ENCODE measurements at places on chromosomes 6 and 20.

DNA sequence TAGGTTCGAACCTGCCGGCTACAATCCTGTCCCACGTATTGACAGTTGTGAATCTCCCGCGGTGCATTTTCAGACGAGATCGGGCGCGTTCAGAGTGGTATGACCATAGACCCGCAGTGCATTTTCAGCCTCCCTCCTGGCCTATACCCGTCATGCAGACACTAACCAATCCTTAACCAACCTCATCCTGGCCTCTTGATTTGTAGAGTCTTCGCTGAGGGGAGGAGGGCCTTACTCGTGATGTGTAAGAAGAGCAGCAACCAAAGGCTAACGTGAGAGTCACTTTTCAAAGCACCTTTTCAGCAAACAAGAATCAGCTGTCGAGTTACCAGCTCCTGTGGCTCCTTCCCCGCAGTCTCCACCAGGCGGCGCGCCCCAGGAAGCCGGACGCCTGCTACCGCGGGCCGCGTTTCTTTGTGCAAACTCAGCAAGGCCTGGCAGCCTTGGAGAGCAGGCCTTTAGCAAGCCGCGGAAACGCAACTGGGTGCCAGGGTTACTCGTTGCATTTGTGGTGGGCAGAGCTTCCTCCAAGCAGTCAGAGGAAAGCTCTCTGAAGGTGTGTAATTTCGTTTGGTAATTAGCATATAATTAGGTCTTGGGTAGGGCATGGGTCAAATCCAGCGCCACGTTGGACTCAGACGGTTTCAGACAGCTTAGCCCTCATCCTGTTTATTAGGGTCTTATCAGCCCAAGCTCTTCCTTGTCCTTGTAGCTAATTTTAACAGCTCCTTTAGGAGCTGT lies 139.8 kb downstream of the OR2B2 start:
- peak; percentile 57 for DNase-seq
- H3K27me3 ChIP-seq: no peaks in the 10 kb centered on the region
- H3K4me3 ChIP-seq: peak overlapping the region; percentile 1
- H3K4me1 ChIP-seq: peaks cover 12% of the 10 kb centered on the region
- H3K36me3 ChIP-seq: no peaks in the 10 kb centered on the region

- no peak for DNase-seq
- H3K36me3 ChIP-seq: no peaks in the 10 kb centered on the region
- no peak overlapping the region for H3K4me3 ChIP-seq
- no peak overlapping the region for H3K27ac ChIP-seq
Observed at GRCh38 chr20:62637521-62638054, 4.7 kb upstream of the SLCO4A1 start.

DNA sequence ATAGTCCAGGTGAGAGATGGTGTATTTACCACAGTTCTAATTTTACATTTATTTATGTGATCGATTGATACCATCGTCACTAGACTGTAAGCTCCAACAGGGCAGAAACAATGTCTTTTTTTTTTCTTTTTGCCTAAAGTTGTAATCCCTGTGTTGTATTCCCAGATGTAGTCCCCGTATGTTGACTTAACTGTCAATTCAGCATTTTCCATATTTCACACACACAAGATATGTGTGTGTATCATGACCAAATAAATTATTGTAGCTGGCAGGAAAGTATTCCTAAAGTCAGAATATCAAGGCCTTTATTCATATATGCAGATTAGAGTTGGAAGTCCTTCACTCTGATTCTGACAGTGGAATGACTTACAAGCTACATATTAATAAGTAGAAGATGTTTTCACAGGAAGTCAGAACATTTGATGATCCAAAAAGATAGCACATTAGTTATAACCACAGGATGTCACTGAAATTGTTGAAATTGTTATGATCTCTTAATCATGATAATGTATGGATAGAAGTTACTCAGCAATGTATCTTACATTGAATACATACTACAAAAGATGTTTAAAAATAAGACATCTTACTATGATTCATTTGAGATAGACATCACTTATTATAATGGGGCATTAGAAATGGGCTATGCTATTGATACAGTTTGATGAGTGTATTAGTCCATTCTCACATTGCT lies 10.6 kb downstream of the RNF182 start:
- H3K27ac ChIP-seq: no peak overlapping the region
- H3K4me3 ChIP-seq: no peak overlapping the region
- no peaks in the 10 kb centered on the region for H3K4me1 ChIP-seq
- DNase-seq: no peak
- H3K27me3 ChIP-seq: no peaks in the 10 kb centered on the region

DNA sequence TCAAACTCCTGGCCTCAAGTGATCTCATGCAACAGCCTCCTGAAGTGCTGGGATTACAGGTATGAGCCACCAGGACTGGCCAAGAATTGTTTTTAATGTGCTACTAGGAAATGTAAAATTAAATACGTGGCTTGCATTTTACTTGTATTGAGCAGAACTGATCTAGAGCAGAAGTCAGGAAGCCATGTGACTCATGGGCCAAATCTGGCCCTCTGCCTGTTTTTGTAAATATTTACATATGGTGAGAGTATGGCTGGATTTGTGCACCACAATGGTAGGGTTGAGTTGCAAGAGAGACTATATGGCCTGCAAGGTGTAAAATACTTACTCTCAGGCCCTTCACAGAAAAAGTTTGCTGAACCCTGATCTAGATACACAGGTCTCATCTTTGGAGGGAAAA lies 75.8 kb downstream of the LAMP5 start:
- H3K27me3 ChIP-seq: no peaks in the 10 kb centered on the region
- H3K27ac ChIP-seq: no peak overlapping the region
- H3K4me3 ChIP-seq: no peak overlapping the region

DNA sequence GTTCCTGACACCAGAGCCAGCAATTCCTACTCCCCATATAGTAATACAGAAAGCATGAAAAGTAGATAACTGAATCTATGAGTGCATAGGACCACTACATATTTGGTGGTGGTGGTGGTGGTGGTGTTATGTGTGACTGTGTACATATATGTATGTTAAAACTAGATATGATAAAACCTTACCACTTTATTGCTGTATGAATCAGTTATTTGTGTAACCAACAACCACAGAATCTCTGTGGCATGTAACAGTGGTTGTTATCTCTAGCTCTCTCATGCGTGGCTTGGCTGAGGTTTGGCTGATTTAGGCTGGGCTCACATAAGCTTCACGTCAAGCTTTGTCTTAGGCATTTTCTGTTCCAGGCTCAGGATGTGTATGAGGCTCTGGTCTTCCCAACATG lies 55.7 kb downstream of the PLCB1 start:
- no peaks in the 10 kb centered on the region for H3K4me1 ChIP-seq
- no peaks in the 10 kb centered on the region for H3K27me3 ChIP-seq
- no peak for DNase-seq
- no peak overlapping the region for H3K27ac ChIP-seq
- H3K4me3 ChIP-seq: no peak overlapping the region

DNA sequence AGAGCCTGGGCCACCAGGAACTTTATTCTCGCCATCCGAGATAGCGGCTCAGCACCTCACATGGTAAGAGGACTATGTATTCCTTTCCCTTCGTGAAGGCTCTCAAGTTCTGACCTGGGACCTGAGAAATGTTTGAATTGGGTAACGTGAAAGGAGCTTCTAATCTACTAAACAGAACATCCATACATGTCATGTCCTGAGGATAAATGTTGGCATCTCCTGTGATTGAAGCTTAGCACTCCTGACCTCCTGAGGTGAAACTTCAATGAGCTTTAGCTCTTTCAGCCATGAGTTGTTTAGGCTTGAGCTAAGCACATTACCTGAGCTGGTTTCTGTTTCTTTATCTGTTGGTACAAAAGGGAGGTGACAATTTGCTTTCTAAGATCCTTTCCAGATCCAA lies 280.9 kb downstream of the PACRG start:
- DNase-seq: no peak
- H3K36me3 ChIP-seq: no peaks in the 10 kb centered on the region
- no peaks in the 10 kb centered on the region for H3K4me1 ChIP-seq
- H3K27ac ChIP-seq: no peak overlapping the region
- no peaks in the 10 kb centered on the region for H3K27me3 ChIP-seq

GRCh38 chr6:148242180-148242579 lies 100.5 kb upstream of the SASH1 start:
- no peak for DNase-seq
- H3K27me3 ChIP-seq: no peaks in the 10 kb centered on the region
- no peaks in the 10 kb centered on the region for H3K4me1 ChIP-seq
- no peak overlapping the region for H3K4me3 ChIP-seq

Measured in tibial nerve (tissue), 4 donors.